Stimulated activated CD8-positive, alpha-beta memory T cell treated with anti-CD3 and anti-CD28 coated beads, Interleukin-4, amount 100 ng/mL, for 48 hours (primary cell): ENCODE measurements at places on chromosomes 7 and 10.

DNA sequence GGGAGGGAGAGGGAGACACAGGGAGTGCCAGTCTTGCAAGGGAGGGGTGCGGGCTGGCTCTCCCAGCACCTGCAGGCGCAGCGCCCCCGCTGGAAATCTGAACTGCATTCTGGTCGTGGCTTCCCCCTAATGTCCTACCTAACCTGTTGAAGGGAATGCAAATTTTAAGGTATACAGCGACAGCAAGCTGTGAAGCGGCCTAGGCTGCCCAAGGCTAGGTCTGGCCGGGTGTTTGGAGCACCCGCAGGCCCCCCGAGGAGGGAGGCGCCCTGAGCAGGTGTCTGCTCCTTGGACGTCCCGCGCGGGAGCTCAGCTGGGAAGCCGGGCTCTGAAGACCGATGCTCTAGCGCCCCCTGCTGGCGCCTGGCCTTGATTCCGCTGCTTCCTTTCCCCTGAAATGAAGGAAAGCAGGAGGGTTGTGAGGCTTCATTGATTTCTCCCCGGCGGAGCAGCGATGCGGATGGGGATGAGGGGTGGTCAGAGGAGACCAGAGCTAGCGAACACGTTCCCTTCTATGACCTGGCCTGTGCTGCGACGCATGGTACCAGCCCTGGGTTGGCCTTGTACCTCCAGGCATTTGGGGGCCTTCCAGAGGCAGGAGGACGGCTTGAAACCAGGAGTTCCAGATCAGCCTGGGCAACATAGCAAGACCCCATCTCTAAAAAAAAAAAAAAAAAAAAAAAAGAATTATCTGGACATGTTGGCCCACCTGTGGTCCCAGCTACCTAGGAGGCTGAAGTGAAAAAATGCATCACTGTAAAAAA lies 601.3 kb downstream of the GALNT17 start:
- peak; percentile 88 for DNase-seq

DNA sequence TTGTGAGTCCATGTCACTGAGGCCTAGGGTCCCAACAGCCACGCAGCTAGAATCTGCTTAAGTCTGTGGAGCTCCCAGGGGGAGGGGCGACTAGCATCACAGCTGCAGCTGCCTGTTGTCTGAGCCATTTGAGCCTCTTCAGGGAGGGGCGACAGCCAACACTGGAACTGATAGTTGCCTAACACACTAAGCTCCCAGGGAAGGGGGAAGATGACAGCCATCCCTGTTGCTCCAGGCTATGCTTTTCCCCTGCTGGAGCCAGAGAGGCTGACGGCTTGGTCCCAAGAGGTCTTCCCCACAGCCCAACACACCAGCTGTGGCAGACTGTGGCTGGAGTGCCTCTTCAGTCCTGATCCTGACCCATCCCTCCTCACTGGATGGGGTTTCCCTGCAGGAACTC lies 817.5 kb downstream of the NXPH1 start:
- no peak for DNase-seq

GRCh38 chr10:122052701-122053100 lies 63.7 kb downstream of the TACC2 start:
- DNase-seq, result no peak

DNA sequence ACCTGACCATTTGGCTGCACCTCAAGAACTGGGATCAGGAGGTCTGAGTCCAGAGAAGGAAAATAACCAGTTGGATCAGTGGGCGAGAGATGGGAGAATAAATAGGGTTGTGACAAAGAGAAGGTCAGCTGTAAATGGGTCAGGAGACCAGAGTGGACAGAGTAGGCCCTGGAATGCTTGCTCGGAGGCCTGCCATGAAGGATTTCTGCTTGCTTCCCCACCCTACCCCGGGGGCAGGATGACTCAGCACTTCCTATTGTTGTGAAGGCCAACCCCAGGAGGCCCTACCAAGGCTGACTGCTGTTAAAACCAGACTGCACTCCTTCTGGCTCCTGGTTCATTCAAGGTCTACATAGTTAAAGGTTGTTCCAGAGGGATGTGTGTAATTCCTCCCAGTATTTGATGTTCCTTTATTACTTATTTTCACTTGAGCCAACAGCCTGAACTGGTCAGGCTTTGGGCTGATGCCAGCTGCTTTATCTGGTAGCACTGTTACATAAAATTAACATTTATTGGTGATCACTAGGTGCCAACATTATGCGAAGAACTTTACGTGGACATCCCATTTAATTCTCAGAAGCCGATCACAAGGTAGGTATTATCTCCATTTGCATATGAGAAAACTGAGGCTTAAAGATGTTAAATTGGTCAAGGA lies 27.3 kb upstream of the IFRD1 start:
- peak; percentile 34 for DNase-seq

- no peak for DNase-seq
Observed at GRCh38 chr7:104800307-104800706, 213.7 kb upstream of the KMT2E start.

- no peak for DNase-seq
Observed at GRCh38 chr10:96369890-96370583, 11.2 kb upstream of the OPALIN start.

DNA sequence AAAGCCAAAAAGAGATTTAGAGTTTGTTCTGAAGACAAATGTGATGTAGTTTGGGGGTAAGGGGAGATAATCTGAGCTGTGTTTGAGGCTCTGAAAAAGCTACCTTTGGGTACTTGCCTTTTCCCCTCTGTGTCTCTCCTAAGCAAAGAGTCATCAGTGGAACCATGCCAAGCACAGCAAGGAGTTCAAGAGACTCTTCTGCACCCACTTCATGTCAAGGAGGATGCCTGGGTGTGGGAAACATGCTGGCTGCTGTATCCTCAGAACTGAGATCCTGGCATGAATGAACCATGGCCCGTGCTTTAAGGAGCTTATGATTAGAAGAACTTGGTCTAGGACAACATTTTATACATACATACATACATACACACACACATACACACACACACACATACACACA lies 142.9 kb downstream of the NOC3L start:
- DNase-seq, result no peak

GRCh38 chr10:60989400-60989876 lies 45.5 kb upstream of the RHOBTB1 start:
- DNase-seq, result no peak

- no peak for DNase-seq
Observed at GRCh38 chr7:144454256-144455039, 51.0 kb upstream of the NOBOX start.

DNA sequence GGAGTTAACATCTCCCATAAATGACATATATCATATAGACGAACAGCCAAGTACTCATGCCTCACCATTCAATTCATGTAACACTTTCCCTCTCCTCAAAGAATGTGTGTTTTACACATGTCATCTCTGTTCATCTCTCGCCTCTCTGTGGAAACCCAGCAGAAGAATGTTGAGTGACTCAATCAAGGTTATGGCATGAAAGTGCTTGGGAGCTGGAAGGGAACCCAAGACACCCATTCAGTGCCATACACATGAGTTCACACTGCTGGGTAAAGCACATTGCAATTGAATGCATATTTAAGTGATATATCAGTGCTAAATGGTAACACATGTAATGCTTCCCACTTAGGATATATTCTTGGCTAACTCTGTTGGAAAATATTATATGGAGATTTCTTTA lies 322.9 kb downstream of the PTEN start:
- no peak for DNase-seq

DNA sequence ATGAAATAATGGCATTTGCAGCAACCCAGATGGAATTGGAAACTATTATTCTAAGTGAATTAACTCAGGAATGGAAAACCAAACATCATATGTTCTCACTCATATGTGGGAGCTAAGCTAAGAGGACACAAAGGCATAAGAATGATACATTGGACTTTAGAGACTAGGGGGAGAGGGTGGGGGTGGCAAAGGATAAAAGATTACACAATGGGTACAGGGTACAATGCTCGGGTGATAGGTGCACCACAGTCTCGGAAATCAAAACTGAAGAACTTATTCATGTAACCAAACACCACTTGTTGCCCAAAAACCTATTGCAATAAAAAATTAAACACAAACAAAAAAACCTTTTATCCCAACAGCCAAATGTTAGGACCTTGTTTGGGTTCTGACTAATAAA lies 17.8 kb downstream of the AGMO start:
- DNase-seq, result no peak

GRCh38 chr7:45892407-45893035 lies 4.2 kb downstream of the IGFBP1 start:
- no peak for DNase-seq

DNA sequence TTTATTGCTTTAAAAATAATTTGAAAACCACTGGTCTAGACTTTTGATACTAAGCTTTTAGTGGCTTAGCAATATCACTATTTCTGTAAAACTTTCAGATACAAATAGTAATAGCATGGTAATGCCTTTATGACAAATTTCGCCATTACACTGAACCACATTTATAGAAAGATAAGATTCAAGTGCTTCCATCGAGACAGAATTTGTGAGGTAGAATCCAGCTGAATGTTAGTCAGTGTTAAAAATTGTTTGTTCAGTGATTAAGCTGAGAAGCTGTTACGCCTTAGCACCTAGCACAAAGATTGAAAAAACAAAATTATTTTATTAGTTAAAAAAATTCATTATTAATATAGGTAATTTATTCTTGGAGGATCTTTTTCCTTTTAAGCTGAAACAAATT lies 36.5 kb downstream of the GNAT3 start:
- DNase-seq, result no peak

- no peak for DNase-seq
Observed at GRCh38 chr7:33939121-33939520, 33.8 kb downstream of the BMPER start.

- DNase-seq, result no peak
Observed at GRCh38 chr10:25615926-25616325, 318.1 kb upstream of the MYO3A start.

DNA sequence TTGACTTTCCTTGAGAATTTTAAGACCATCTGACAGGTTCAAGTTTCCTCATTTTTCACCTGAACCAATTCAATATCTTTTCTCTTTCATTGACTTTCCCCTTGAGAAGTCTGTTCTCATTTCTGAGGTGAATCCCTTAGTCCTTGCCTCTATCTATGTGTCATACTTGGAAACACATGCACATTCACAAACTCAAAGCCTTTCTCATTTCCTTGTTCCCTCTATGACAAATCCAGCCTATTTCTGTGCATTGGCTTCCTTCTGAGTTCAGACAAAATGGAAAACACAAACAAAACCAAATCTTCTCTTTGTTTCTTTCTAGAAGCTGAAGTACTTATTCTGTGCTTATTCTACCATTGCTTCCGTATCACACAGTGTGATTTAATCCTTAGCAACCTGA lies 13.8 kb downstream of the PTTG1IP2 start:
- no peak for DNase-seq

- DNase-seq, result no peak
Observed at GRCh38 chr7:98884416-98884815, 6.1 kb downstream of the TRRAP start.

GRCh38 chr7:26490640-26491624 lies 199.3 kb downstream of the SNX10 start:
- no peak for DNase-seq

- DNase-seq, result no peak
Observed at GRCh38 chr7:18408461-18408860, 87.1 kb upstream of the HDAC9 start.

DNA sequence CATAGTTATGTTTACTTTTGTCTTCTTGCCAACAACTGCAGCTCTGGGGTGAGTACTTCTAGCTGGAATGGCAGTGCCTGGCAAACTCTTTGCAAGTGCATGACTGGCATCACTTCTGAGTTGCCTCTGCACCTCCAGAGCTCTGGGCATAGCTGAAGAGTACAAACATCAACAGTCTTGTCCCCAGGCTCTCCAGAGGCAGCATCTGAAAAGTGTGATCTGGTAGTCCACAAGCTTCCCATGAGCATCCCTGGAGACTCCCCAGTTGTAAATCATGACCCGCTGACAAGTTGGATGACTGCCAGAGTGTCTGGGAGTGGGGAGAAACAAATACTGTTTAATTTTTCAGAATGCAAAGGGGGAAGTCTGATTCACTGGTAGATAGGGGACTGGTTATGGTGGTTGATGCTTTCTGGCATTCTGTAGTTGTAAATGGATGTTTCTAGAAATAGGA lies 138.9 kb upstream of the CDK13 start:
- no peak for DNase-seq

GRCh38 chr7:130037703-130038102 lies 13.5 kb downstream of the ZC3HC1 start:
- no peak for DNase-seq

DNA sequence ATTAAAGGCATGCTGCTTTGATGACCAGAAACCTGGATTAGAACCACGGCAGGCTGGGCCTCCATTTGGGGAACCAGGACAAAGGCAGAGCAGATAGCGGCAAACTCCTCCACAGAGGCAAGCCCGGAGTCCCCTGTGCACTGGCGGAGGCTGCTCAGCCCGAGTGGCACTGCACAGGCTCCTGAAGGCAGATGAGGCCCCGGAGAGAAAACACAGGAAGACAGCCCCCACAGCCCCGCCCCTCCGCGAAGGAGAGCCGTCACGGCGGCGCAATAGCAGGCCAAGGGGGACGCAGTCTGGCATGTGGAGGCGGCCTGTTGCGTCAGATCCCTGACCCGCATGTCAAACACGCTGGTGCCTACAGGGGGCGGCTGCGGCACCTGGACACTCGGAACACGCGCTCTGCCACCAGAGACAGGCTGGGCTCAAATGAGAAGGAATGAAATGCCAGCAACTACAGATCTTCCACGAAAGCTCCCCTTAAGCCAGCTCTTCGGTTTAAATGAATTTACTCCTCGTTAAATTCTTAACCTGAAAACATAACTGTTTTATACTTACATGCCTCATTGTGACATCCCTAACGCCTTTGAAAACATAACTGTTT lies 128.5 kb downstream of the MAD1L1 start:
- DNase-seq, result peak; percentile 88

DNA sequence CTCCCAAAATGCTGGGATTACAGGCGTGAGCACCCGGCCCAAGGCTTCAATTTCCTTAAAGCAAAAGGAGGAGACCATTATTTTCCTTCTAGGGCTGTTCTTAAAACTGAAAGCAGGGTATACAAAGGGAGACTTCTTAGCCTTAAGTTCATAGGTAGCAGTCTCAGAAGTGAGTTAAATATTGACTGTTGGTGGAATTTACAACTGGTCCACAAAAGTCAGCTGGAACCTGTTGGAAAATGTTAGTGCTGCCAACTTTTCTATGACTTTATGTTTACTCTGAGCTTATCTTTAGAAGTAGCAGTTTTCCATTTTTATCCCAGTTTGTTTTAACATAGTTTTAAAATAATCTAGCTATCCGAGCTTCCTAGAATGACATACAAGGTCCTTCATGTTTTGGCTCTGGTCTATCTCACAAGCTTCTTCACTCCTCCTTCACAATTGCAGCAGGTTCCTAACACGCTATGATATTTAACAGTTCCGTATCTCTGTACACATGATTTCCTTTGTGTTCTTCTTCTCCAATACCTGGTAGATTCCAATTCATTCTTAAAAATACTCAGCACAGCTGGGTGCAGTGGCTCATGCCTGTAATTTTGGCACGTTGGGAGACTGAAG lies 3.3 kb downstream of the SLC26A3 start:
- no peak for DNase-seq
